ENCODE measurements at places on chromosomes 1 and 21. TPM values are rescaled to one million over a fixed set of nuclear protein-coding genes. Genes with fewer than 3 reads are reported as not detected.

- H3K27ac ChIP-seq = no peak overlapping the region
- peaks cover 32% of the 10 kb centered on the region for H3K27me3 ChIP-seq
- DNase-seq = no peak
- peaks cover 1% of the 10 kb centered on the region for H3K4me1 ChIP-seq
Observed at GRCh38 chr1:201646411-201647022, 107.6 kb downstream of the NAV1 start.

DNA sequence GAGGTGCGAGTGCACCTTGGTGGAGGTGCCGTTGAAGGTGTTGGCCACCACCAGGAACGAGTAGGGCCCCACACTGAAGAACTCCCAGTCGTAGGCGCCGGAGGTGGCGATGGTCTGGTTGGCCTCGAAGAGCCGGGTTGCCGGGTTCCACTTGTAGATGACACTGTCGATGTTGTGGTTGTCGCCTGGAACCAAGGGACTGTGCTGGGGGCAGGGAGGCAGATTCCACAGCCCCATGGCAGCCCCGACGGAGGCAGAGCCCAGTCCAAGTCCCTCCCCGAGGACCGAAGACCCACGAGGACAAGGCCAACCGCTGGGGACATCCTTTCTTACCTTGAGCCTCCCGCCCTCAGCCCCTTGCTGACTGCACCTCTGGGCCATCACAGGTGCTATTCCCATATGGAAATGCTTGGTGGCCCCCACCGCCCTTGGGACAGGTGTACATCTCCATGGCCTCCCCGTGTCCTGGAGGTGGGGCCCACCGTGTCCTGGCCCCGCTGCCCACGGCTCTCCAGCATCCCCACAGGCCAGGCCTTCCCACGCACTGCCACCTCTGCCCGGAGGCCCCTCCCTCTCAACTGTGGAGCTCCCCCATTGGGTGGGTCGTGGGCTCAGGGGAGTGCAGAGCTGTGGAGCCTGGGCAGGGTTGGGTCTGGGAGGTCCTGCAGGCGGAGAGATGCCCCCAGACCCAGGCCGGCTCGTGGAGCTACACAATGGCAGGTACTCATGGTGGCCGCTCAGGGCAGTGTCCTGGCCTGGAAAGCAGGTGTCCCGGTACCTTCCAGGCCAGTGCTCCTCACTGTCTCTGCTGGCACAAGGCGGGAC, 17.9 kb downstream of the KRTAP10-1 start:
- no peaks in the 10 kb centered on the region for H3K36me3 ChIP-seq
- no peak overlapping the region for H3K27ac ChIP-seq
- no peaks in the 10 kb centered on the region for H3K4me1 ChIP-seq
- H3K27me3 ChIP-seq = no peaks in the 10 kb centered on the region
- H3K4me3 ChIP-seq = no peak overlapping the region
- DNase-seq = no peak

RAB13 gene
- 0.96 TPM for total RNA-seq

DNA sequence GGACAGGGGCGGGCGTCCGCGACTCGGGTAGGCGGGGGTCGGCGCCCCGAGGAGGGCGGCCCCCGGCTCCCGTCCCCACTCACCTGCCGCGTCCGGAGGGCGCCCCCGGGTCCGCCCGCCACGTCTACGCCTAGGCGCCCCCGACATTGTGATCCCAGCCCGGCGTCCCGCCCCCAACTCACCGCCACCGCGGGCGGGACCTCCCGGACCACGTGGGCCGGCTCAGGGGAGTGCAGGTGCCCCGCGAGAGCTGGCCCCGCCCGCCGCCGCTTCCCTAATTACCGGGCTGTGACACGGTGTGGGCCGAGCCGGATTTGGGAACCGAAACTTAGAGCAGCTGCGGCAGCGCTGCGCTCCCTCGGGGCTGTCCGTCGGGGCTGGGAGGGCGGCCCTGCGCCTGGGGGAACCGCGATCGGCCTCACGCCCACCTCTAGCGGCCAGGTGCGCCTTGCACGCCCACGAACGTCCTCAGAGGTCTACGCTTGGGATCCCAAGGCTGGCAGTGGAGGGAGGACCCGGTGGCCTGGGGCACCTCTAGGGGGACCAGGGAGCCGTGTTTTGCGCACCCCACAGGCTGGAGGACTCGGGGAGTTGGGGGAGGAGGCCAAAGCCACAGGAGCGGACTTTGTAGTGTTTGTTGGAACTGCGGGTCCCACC, 521 bp upstream of the NADK start:
- peaks cover 68% of the 10 kb centered on the region for H3K4me1 ChIP-seq
- H3K27me3 ChIP-seq = no peaks in the 10 kb centered on the region
- peak overlapping the region; percentile 72 for H3K4me3 ChIP-seq
- peak; percentile 87 for DNase-seq
- peak overlapping the region; percentile 95 for H3K27ac ChIP-seq

SPRR3 gene
- total RNA-seq = not detected

DNA sequence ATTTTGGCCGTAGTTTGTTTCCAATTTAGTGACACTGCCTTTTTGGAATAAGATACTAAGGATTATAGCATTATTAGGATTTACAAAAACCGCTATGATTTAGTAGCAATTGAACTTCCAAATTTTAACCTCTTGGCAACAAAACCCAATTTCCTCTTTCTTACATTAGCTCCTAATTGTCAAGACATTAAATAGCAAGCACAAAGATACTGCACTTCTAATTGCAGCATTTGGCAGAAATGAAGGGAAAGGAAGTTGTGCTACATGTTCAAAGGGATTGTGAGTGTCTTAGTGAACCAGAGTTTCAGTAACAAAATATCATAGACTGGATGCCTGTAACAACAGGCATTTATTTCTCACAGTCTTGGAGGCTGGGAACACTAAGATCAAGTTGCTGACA, 99.9 kb downstream of the NUF2 start:
- no peak for DNase-seq
- no peaks in the 10 kb centered on the region for H3K4me1 ChIP-seq
- no peaks in the 10 kb centered on the region for H3K36me3 ChIP-seq
- no peak overlapping the region for H3K27ac ChIP-seq

MTF2 gene
- total RNA-seq = 49.9 TPM

DNA sequence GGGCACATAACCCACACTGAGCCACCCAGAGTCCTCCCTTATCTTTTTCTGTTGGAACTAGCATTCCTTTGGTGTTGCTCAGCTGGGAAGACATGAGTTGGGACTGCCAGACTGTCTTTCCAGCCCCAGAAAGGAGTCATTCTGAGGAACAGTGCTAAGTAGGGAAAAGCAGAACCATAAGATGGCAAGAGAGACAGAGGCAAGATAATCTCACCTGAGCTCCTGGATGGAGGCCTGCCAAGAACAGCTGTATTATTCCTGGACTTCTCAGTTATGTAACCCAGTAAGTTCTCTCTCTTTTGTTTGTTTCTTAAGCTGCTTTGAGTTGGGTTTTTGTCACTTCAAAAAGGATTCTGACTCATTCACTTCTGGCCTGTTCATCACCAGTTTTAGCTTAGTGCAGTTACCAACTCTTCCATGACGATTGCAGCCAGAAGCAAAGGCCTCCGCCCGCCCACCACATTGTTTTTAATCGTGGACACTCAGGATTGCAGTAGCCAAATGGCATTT, 134.4 kb downstream of the OMA1 start:
- DNase-seq = no peak
- no peaks in the 10 kb centered on the region for H3K27me3 ChIP-seq
- no peak overlapping the region for H3K4me3 ChIP-seq
- H3K27ac ChIP-seq = no peak overlapping the region

DNA sequence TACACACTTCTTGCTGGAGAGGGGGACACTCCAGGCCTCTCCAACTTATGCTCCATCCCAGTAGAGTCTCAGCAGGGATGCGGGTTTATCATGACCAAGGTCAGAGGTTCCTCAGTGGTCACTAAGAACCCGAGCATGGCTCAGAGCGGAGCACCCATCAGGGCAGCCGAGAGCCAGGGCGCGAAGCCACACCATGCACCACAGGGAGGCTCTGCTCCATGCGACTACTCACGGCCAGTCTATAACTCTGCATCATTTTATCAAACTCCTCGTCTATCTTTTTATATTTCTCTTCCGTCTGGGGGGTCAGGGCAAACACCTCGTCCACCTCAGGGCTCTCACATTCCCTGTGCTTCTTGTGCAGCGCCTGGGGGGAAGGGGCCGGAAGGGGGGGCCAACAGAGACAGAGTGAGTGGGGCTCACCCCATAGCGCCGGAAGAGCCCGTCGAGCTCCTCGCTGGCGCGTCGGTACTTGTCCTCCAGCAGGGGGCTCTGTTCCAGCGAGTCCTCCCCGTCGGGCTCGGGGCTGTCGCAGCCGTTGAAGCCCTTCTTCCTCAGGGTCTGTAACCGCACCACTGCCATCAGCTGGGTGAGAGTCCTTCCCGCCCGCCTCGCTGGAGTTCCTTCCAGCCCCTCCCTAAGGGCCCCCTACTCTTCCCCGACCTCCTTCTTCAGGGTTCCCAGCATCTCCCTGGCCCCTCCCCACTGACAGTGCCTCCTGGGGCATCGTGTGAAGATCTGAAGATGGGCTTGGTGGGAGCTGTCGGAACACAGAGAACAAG, 20.0 kb downstream of the MEF2D start:
- H3K4me3 ChIP-seq = no peak overlapping the region
- peak overlapping the region; percentile 22 for H3K27ac ChIP-seq
- peaks cover 55% of the 10 kb centered on the region for H3K36me3 ChIP-seq
- no peaks in the 10 kb centered on the region for H3K27me3 ChIP-seq
- H3K4me1 ChIP-seq = peaks cover 35% of the 10 kb centered on the region

- DNase-seq = no peak
- no peak overlapping the region for H3K4me3 ChIP-seq
- peaks cover 5% of the 10 kb centered on the region for H3K27me3 ChIP-seq
- no peak overlapping the region for H3K27ac ChIP-seq
Observed at GRCh38 chr1:168146626-168147025, 9.9 kb upstream of the GPR161 start.

Data from activated CD4-positive, alpha-beta T cell treated with anti-CD3 and anti-CD28 coated beads, Interleukin-2, amount 10 ng/mL, durations not matched to agents 7 days and 5 days (primary cell).